Caco-2 (cell line): ENCODE measurements at places on chromosomes 13 and 19.

DNA sequence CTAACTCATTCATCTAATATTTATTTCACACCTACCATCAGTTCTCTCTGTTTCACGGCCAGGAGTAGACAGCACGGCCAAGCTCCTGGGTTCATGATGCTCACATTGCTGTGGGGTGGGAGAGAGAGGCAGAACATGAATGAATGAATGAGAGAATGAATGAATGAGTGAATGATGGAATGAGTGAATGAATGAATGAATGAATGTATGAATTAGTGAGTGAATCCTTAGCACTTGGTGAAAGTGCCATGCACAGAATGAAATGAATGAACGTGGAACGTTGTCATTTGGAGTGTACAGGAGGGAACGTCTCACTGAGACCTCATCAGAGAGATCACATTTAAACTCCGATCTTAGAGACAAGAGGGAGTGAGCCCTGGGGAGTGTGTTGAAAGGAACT, 11.9 kb upstream of the KIR2DL4 start:
- H3K27me3 ChIP-seq: no peaks in the 10 kb centered on the region; the same call in 1 of the 2 replicates
- no peak for DNase-seq
- H3K36me3 ChIP-seq: no peaks in the 10 kb centered on the region
- H3K4me1 ChIP-seq: no peaks in the 10 kb centered on the region
- H3K4me3 ChIP-seq: no peak overlapping the region

DNA sequence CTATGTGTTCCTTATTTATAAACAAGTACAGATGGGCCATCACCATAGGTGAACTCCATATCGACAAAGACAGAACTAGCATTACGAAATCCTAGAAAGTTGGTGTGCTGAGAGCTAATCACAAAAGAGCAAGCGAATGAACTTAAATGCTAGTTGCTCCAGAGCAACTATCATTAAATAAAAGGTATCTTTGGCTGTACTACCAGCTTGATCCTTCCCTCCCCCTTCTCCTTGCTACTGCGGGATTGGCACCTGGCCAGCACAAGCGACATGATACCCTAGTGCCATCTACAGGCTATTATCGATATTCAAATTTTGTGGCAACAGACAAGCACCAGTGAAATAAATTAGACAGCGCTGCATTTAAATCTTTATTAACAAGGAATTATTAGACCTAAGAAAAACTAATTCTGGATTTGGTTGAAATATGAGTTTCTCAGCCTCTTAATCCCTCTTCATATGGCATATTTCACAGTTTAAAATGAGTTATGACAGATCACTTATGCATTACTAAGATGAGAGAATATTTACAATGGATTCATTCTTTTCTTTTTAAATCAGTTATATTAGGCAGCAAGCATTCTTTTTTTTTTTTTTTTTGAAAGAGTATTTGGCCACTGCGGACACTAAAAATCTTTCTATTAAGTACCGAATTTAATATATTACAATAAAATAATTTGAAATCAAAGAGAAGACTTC, 5.8 kb downstream of the PCDH9 start:
- no peaks in the 10 kb centered on the region for H3K27me3 ChIP-seq
- no peaks in the 10 kb centered on the region for H3K36me3 ChIP-seq
- no peaks in the 10 kb centered on the region for H3K4me1 ChIP-seq
- DNase-seq: peak; percentile 60

DNA sequence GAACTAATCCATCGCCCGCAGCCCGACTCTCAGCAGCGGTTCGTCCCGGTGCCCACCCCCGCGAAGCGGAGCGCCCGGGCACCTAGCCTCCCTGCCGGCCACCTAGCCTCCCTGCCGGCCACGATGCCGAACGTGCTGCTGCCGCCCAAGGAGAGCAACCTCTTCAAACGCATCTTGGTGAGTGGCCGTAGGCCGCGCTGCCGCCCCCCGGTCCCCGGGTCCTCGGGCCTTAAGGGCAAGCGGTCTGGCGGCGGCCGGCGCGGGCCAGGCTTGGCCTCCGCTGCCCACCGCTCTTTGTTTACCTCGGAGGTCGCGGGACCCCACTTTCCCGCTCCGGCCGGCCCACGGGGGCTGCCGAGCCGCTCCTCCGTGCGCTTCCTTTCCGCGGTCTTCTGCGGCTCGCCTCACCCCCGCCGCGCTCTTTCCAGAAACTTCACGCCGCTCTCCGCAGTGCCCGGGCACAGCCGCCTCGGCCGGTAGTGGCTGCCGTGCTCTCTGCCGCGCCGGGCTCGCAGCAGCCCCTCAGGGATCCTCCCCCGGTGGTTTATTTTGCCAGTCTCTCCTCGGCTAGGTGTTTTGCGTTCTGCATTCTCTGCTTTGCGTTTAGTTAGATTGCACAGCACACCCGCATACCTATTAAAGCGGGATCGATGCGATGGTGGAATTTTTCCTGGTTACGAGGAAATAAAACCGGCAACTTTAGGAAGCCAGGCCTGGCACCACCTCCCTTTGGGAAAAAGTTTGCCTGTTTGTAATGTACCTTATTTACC, 524 bp downstream of the NAA16 start:
- H3K4me1 ChIP-seq: peaks cover 6% of the 10 kb centered on the region
- H3K36me3 ChIP-seq: no peaks in the 10 kb centered on the region
- H3K27ac ChIP-seq: peak overlapping the region; percentile 85
- peak overlapping the region; percentile 85 for H3K4me3 ChIP-seq
- DNase-seq: peak; percentile 55
- no peaks in the 10 kb centered on the region for H3K27me3 ChIP-seq

DNA sequence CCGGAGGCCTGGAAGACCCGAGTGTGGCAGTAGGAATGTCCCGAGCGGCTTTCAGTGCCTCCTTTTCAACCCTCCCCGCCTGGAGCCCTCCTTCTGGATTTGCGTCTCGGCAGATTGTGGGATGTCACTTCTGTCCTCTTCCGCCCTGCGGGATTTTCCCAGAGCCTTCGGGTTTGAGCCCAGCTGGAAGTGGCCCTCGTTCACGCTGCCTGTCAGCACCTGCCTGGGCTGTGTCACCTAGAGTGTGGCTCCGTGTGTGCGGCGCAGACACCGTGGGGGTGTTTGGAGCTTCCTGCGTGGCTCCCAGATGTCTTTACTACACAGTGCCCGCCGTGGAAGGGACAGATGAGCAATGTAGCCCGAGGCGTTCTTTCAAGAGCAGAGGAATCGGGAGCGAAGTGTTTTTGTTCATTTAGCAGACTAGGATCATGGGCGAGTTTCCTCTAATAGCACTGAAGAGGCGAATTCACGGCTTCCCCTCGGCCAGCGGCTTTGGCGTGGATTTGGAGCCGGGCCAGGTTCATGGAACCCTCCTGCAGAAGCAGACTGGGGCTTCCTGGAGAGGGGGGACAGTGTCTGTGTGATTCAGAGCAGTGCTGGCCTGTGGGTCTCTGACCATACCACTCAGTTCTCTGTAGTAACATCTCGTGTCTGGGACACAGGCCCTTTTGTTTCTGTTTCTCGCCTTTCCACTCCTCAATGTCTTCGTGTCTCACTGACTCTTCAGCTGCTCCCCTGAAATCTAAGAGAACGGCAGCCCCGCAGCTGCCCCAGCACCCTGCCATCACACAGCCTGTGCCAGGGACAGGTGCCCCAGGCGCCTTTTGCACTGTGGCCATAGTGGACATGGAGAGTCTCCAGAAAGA, 68.0 kb downstream of the KDM4B start:
- no peak overlapping the region for H3K4me3 ChIP-seq
- no peaks in the 10 kb centered on the region for H3K4me1 ChIP-seq
- no peak for DNase-seq
- H3K27me3 ChIP-seq: no peaks in the 10 kb centered on the region

DNA sequence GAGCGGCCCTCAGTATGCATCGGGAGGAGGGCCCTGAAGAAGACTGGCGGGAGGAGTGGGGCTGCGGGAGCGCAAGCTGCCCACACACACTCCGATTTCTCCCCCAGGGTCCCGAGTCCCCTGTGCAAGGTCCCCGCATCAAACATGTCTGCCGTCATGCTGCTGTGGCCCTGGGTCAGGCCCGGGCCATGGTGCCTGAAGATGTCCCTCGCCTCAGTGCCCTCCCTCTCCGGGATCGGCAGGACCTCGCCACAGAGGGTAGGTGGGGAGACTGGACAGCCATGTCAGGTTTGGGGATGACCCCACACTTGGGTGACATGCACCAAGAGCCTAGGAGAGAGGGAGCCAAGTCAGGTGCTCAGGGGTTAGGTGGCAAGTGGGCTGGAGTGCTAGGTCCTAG, 4.7 kb downstream of the KMT2B start:
- no peak for DNase-seq
- H3K36me3 ChIP-seq: peaks cover 4% of the 10 kb centered on the region
- no peaks in the 10 kb centered on the region for H3K4me1 ChIP-seq
- peak overlapping the region; percentile 55 for H3K27ac ChIP-seq
- H3K27me3 ChIP-seq: no peaks in the 10 kb centered on the region
